Stimulated activated CD8-positive, alpha-beta memory T cell treated with anti-CD3 and anti-CD28 coated beads, Interleukin-12 subunit alpha, Interleukin-12 subunit beta, amount 100 ng/mL, for 1 hour (primary cell): ENCODE measurements at places on chromosomes 4 and X.

DNA sequence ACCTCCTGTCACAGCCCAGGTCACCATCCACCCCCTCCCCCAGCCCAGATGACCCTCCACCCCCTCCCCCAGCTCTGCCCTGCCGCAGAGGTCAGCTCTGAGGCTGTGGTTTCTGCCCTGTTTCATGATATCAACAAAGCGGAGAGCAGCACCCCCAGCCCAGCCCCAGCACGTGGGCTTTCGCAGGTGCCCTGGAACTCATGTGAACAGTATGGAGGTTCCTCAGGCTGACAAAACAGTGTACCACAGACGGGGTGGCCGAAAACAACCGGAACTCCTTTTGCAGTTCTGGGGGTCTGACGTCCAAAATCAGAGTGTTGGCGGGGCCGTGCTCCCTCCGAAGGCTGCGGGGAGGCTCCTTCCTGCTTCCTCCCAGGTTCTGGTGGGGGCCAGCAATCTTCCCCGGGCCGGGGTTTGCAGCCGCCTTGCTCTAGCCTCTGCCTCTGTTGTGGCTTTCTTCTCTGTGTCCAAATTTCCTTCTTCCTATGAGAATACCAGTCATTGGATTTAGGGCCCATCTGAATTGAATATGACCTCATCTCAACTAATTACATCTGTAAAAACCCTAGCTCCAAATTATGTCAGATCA lies 7.9 kb upstream of the PSAPL1 start:
- no peak for DNase-seq

DNA sequence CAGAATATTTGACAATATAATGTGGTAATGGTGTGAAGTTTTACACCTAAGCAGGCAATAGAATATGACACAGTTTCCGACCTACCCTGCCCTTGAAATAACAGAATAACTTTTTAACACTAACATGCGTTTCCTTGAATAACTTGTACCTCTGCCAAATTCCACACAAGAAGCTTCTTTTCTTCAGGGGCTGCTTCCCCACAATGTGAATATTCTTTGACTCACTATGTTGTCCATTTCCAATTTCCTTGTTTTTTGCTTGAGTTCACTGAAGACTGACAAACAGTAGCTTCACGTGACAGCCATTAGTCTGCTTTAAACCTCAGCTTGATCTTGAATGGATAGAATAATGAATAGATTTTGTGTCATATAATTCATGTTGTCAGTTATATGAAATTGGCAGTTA lies 14.3 kb downstream of the SHROOM3 start:
- DNase-seq: no peak

DNA sequence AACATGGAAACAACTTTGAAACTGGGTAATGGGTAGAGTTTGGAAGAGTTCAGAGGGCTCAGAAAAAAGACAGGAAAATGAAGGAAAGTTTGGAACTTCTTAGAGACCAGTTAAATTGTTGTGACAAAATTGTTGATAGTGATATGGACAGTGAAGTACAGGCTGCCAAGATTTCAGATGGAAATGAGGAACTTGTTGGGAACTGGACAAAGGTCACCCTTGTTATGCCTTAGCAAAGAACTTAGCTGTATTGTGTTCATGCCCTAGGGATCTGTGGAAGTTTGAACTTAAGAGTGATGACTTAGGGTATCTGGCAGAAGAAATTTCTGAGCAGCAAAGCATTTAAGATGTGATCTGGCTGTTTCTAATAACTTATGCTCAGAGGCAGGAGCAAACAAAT lies 5.1 kb upstream of the ARL13A start:
- DNase-seq: no peak

- DNase-seq: no peak
Observed at GRCh38 chrX:119069762-119070161, 3.0 kb upstream of the CT47C1 start.

- no peak for DNase-seq
Observed at GRCh38 chr4:3013839-3014350, 50.5 kb downstream of the GRK4 start.

DNA sequence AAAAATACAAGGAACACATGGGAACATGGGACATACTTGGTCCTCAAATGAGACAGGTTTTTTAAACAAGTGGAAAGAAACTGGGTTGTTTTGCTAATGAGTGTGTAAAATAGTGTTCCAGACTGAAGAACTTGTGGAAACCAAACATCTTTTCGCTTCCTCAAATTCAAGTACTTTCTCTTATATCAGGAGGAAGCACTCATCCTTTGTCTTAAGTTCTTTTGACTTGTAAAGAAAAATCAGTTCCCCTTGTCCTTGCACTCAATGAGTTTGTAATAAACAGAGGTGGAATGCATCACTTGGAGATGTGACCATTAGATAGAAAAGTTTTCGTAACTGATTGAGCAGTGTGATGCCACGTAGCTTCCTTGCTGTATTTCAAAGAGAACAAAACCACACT lies 101.1 kb downstream of the PHOX2B start:
- no peak for DNase-seq

GRCh38 chr4:145773581-145774234 lies 93.8 kb downstream of the C4orf51 start:
- no peak for DNase-seq

DNA sequence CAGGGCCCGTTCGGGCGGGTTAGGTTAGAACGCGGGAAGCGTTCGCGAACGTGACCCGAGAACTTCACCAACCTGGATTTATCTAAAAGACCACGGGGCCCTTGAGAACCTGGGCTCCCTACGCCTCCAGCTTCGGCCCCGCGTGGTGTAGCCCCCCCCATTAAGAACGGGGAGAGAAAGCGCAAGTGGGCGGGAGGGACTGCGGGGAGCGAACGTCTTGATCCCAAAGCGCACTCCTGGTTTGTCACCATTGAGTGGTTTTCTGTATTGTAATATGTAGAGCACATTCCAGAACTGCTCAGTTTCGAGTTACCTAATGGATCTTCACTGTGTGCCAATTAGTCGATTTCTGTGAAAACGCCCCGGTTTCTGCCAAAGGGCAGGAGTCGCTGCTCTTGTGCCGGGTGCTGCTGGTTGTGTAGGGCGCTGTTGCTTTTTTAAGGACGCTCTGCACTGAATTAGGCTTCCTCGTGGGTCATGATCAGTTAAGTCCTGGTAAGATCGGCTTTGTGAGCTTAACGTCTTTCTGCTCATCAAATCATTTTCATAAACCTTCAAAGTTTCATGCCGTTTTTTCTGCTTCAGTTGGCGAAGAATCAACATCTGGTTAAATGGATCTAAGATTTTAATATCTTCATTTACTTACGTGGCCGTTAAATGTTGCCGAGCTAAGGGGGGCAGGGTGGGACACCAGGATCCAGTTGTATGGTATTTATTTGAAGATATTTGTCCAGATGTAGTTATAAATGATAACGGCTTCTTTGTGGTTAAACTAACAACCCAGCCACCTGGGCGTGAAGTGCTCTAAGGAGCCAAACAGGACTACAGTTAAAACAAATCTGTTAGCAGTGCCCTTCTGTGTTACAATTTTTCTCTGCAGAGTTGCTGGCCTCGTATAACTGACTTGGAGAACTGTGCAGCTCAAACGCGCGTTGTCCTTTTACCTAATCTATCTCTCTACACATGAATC lies 809 bp downstream of the MND1 start:
- peak; percentile 21 for DNase-seq

GRCh38 chrX:15564981-15565579 lies 35.7 kb downstream of the ACE2 start:
- DNase-seq: no peak

- DNase-seq: no peak
Observed at GRCh38 chrX:130830599-130831346, 72.2 kb downstream of the ENOX2 start.

GRCh38 chr4:114252499-114252898 lies 273.1 kb upstream of the ARSJ start:
- DNase-seq: no peak

GRCh38 chrX:270848-271367 lies 10.3 kb upstream of the PLCXD1 start:
- DNase-seq: no peak

GRCh38 chr4:95255396-95256107 lies 293.2 kb downstream of the UNC5C start:
- DNase-seq: no peak

- no peak for DNase-seq
Observed at GRCh38 chr4:107845681-107846080, 20.9 kb downstream of the SGMS2 start.

DNA sequence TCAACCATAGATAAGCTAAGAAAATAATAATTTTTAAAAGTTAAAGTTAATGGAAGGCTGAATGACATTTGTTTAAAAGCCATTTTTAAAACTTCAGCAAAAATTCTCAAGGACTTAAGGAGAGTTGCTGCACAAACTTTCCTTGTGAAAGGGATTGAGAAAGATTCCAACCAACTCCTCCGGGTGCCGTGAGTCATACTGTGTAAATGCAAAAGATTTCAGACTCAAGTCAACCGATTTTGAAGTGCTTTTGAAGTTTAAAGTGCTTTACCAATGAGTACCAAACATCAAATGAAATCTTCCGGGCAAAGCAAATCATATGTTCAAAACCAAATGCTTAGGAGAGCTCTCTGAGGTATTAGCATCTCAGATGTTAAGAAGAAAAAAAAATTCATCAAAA lies 31.4 kb downstream of the VCX2 start:
- DNase-seq: no peak

GRCh38 chr4:7394681-7395451 lies 39.9 kb downstream of the PSAPL1 start:
- no peak for DNase-seq

DNA sequence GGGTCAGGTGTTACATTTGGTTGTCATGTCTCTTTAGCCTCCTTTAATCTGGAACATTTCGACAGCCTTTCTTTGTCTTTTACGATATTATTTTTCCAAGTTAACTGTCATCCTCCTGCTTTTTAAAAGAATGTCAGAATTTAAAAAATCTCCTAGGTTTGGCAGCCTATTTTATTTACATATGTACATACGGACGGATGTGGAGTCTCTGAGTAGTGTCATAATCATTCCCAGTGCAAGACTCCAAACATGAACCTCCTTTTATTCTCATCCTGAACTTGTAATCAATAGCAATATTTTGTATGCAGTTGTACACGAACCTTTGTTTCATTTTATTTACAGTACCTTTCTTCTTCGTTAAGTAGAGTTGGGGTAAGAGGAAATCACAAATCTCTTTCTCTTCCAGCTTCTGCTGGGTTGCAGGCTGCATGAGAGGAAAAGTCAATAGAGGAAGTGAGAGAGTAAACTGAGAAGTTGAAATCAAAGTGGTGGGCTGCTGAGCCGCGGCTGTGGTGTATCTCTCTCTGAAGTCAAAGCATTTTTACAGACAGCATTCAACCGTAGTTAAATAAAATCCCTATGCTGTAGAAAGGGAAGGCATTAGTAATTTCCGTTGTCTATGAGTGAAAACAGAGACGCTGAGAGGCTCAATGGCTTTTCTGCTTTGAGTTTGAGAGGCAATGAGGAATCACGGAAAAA lies 53.9 kb upstream of the RPS6KA3 start:
- DNase-seq: no peak

DNA sequence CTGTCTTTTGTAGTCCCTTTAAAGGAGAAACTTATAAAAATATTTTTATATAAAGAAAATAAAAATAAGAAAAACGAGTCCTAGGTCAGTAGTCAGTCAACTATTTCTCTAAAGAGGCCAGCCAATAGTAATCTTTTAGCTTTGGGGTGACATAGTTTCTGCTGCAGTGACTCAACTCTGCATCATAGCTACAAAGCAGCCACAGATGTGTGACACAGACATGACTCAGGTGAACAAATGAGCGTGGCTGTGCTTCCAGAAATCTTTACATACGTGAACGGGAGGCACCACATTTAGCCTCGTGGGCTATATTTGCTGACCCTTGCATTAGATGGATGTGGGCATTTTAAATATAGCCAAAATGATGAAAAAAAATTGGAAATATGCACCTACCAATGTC lies 1862.5 kb upstream of the TENM3 start:
- no peak for DNase-seq

GRCh38 chr4:7694324-7694723 lies 245.3 kb downstream of the AFAP1 start:
- no peak for DNase-seq

DNA sequence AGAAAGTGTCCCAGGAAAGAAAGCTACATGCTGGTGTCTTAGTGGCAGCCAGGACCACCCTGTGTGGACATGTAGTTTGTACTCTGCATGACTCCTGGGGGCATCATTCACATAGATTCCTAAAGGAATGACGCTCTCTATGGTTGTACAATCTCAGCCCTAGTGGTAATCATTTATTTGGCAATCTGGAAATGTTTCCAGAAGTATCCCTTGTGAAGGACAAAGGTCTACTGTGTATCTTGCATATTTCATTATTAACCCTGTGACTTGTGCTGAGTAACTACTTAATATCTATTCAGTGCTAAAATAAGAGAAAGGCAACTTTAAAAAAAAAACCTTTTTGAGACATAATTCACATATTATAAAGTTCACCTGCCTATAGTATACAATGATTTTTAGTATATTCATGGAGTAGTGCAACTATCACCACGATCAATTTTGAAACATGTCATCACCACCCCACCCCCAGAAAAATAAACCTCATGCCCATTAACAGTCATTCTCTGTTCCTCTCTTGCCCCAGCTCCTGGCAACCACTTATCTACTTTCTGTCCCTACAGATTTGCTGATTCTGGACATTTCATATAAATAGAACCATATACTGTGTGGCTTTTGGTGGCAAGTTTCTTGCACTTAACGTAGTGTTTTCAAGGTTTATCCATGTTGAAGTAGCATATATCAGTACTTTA lies 51.7 kb downstream of the SHROOM3 start:
- no peak for DNase-seq

GRCh38 chr4:170420255-170420693 lies 330.5 kb upstream of the AADAT start:
- DNase-seq: no peak

GRCh38 chrX:101208152-101208905 lies 11.3 kb upstream of the DRP2 start:
- no peak for DNase-seq

- DNase-seq: no peak
Observed at GRCh38 chr4:136750897-136751296, 781.4 kb downstream of the PCDH18 start.

DNA sequence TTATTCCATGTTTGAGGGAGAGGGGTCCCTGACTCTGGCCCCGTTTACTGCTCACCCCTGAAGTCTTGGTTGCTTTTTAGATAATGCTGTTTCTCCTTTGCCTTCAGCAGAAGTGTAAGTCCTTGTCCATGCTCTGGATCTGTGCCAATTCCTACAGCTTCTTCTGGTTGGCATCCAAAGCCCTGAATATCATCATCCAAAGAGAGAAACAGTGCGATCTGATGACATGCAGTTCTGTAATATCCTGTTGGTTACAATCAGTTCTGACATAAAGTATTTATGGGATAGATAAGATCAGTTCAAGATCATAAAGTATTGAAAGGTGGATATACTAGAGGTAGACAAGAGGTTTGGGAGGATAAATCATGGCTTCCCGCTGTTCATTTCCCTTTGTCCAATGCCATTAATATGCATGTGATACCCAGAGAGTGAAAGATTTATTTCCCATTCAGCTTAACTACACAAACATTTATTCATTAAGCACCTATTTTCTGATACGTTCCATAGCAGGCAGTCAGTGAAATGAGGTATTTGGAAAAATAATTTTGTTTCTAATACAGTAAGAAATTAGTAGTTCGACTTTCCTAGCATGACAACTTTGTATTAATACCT lies 53.2 kb upstream of the TMEM150C start:
- no peak for DNase-seq
